ENCODE measurements at places on chromosomes 12 and 14.

- no peak for DNase-seq
Measured at GRCh38 chr12:92164712-92165111, 19.1 kb upstream of the BTG1 start.

- DNase-seq = no peak
Measured at GRCh38 chr12:29133181-29133580, 15.9 kb upstream of the FAR2 start.

DNA sequence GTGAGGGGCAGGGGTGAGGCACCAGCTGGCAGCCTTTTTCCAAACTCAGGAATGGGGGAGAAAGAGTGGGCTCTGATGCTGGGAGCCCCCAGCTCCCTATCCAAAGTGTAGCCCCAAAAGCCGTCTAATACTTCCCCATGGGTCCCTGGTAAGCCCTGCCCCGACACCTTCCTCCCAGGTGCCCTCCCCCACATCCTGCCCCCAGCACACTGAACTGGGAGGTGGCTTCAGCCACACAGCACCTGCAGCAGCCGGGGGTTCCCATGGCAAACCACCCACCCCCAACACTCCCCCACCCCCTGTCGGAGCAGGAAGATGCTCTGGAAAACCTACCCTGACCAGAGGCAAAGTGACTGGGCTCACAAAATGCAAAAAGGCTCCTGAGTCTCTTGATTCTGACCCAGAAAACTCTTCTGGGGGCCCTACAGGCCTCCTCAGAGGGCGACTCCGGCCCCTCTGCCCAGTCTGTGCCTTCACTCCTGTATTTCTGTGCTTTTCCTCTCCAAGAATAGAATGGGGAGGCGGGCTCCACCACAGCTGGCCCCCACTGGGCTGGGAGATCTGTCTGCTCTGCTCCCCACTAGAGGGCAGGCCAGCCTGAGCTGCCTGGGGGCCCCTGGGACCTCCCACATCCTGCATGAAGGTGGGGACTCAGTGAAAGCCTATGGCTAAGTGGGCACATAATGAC lies 81.6 kb downstream of the ITPK1 start:
- no peak for DNase-seq

- DNase-seq = no peak
Measured at GRCh38 chr12:3662521-3662921, 90.4 kb downstream of the CRACR2A start.

GRCh38 chr12:66678338-66679275 lies at the start of gene GRIP1:
Gene GRIP1, minus strand, starts transcription at chr12:66679076. Its CDS starts 172 bp downstream, at chr12:66678904.
- no peak for DNase-seq

All from NCI-H526 treated with DMSO at 0.1 percent for 48 hours (cell line).